CD8-positive, alpha-beta memory T cell (primary cell): ENCODE measurements at places on chromosomes 2 and 18. TPM values are rescaled to one million over a fixed set of nuclear protein-coding genes. Genes with fewer than 3 reads are reported as not detected.

DNA sequence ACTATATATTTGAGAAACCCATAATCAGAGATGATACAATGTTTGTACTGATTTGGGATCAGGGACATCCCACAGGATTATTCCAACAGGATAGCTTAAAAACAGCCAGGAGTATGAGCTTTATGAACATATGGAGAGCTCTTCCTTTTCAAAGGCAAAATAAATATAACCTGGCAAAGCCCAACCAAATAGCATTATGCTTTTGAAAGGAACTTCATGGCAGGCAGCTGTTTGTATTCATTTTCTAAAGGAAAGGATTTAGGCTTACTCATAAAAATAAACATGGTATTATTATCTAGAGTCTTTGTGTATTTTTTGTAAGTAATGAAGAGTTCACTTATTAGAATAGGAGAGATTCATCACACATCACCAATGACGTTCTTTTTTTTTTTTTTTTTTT is 44.4 kb downstream of the CCDC195 start:
- DNase-seq = no peak

GRCh38 chr18:43506935-43507334 is 229.6 kb upstream of the SYT4 start:
- DNase-seq = no peak

- DNase-seq = no peak
Measured at GRCh38 chr2:23587341-23587880, 202.4 kb downstream of the KLHL29 start.

GRCh38 chr2:187581125-187581896 is 27.1 kb upstream of the TFPI start:
- DNase-seq = peak; percentile 13

DNA sequence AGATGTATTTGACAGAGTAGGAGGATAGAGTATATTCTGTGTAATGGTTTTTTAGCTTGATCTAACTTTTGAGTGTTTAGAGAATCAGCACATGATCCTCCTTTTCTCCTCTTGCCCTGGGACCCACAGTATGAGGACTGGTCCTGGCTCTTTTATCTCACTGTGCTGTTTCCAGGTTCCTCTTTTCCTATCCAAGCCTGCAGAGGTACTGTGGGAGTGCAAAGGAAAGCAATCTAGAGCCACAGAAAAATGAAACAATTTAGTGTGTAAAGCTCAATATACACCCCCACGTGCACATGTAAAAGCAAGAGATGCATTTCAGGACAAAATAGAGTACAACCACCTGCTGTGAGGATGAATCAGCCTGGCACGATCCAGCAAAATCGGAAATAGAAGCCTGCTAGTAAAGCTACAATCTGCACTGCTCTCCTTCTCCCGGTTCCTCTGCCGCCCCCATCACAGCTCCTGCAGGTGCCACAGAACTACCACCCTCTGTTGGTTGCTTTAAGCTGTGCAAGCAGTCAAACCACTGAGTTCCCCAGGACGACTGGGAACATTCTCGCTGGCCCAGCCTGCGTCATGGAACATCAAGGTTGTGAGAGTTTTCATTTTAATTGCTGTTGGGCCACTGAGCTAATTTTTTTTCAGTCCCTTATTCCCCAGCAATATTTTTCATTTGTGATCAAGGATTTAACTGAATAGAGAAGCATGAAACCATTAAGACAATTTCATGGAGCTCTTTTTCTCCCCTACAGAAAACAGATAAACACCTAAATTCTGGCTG is 47.8 kb upstream of the MAPRE3 start:
- peak; percentile 28 for DNase-seq

DNA sequence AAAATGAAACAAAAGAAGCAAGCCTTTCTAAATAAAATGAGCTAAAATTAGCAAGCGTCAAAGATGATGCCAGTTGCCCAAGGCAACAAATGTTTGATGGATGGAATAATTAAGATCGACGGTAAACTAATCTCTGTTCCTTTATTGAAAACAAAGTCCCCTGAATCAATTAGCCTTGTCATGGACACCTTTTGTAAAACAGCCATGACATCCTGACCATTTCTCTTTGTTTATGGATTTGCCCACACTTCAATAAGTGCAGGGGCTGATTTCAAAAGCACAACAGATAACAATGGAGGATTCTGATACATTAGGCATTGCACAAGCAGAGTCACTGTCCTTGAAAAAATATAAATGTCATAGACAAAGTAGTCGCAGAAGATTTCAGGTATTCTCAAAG is 160.1 kb upstream of the HNRNPA3 start:
- DNase-seq = no peak

GRCh38 chr2:24958411-24958935 is 13.3 kb downstream of the DNAJC27 start:
- no peak for DNase-seq

GRCh38 chr2:44639399-44639798 is 277.7 kb downstream of the CAMKMT start:
- no peak for DNase-seq

- DNase-seq = no peak
Measured at GRCh38 chr2:79721966-79722365, 209.1 kb downstream of the CTNNA2 start.

GRCh38 chr2:154532004-154532403 is 166.5 kb upstream of the KCNJ3 start:
- no peak for DNase-seq

DNA sequence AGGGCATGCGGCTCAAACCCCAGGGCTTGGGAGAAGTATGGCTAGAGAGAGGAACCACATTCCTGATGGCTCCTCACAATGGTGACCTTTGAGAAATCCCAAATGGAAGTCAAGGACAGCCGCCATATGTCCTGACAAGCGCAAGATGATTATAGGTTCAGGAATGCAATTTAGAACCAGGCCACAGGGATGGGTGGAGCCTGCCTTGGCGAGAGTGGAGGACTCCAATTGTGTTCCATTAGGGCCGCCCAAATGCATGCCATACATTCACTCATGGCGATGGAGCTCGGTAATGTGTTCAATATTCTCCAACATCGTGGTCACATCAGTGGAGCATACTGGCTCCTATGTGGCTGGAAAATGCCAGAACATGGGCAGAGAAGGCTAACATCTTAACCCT is 662.9 kb upstream of the ID2 start:
- no peak for DNase-seq

GRCh38 chr2:120472891-120473309 is 127.0 kb downstream of the INHBB start:
- no peak for DNase-seq

DNA sequence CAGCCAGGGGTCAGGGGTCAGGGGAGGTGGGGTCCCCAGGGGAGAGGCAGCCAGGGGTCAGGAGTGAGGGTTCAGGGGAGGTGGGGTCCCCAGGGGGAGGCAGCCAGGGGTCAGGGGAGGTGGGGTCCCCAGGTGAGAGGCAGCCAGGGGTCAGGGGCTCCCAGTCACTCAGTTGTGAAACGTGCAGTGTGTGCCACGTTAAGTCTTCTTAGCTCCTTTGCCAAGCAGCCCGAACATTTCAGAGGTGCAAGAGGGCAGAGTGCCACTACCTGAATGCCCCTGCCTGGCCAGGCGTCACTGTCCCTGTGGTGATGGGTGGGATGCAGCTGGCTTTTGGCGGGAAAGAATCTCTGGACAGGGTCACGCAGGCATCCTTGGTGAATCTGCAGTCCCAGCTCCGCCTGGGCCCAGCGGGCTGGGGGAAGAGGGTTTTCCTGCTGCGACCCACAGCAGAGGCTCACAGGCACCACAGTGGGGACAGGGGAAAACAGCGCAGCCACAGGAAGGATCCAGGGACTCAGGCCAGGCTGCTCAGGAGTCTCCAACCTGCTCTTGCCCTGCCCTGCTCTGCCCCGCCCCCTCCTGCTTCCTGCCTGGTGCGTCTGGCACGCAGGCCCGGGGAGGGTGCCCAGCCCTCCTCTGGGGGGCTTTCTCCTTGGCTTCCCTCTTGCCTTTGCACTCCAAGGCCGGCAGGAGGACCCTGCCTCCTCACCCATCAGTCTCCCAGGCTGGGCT is 188.3 kb downstream of the TWIST2 start:
- no peak for DNase-seq

DNA sequence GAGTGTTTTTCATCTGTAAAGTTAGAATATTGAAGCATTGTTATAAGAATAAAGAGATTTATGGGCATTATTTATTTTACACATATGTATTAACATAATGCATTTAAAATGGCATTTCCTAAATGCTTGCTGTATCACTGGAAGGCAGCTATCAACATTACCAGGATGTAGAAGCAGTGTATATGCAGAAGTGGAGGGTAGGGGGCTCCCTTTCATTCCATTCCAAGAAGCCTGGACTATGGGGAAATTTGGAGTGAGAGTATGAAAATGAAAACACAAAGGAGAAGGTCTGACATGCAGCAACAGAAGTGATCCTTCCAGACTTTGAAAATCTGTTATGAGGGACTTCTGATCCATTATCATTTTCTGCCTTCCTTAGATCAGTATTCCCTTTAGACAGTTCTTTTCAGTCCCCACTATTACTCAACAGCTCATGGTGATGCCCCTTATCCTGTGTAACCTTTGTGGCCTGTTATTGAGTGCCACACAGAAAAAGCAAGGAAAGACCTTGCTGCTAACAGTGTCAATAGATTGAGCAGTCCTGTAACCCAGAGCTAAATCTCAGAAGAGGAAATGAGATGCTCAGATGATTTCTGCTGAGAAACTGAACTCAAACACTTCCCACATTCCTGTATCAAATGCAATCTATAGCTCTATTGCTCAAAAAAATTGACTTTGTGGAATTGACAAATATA is 216.6 kb downstream of the HNMT start:
- DNase-seq = no peak

GRCh38 chr18:75219745-75220375 is 9.3 kb downstream of the TSHZ1 start:
- no peak for DNase-seq

GRCh38 chr18:42425025-42425424 is 470.0 kb downstream of the PIK3C3 start:
- no peak for DNase-seq

DNA sequence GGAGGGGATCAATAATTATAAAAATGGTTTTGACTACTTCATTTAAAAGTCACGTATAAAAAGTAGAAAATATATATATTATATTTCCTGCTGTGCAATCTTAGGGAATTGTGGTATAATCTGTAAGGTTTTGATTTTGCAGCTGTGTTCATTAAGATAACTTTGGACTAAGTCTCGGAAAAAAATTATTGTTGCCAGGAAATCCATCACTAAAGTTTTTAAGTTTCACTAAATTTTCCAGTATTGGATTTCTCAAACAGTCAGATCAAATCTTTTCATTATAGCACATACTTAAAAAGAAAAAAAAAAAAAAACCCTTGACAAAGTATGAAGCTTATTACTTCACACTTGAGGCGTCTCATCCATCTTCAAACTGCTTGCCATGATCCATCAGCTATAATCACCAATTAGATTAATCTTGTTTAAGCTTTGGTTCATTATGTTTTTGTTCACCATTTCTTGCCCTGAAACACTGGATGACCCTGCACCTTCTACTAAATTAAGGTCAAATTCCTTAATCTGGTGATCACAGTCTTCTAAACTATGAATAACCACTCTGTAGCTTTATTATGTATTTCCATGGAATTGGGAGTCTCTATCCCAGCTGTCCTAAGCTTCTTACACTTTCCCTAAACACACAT is 326.6 kb upstream of the COL3A1 start:
- no peak for DNase-seq

GRCh38 chr2:237471438-237472186 is 15.4 kb upstream of the MLPH start:
- no peak for DNase-seq

GRCh38 chr2:222707689-222708273 is 36.3 kb downstream of the MOGAT1 start:
- DNase-seq = no peak

DNA sequence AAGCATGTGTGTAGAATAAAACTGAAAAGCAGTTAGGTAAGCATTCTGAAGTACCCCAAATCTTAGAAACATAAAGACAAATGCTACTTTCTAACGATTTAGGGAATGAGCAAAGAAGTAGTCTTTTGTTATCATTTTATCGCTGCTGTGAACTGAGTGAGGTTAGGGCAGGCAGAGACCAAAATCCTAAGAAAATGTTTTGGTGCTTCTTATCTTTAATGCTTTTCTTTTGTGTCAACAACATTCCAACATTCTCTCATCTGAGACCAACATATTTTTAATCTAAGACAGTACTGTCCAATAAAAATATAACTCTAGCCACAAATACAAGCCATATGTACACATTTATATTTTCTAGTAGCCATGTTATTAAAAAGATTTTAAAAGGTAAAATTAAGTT is 789.4 kb upstream of the PIK3C3 start:
- no peak for DNase-seq

GRCh38 chr2:80311304-80311703 is 6.8 kb upstream of the LRRTM1 start:
- DNase-seq = no peak

DNA sequence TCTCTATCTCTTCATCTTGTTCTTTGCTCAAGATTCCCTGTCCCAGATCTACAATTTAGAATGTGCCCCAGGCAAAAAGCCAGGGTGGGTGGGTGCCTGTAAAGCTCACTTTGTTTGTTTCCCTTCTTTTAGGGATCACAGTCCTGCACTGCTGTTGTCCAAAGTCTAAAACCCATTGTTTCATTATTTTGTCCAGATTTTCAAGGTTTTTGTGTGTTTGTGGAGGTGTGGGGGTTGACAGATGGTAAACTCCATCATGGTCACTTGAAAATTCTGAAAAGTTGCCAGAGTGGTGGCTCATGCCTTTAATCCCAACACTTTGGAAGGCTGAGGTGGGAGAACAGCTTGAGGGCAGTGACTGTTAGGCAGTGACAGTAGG is 41.5 kb downstream of the YES1 start:
- DNase-seq = no peak

- DNase-seq = no peak
Measured at GRCh38 chr18:78448106-78448505, 531.5 kb upstream of the SALL3 start.

- no peak for DNase-seq
Measured at GRCh38 chr2:42184346-42184745, 15.2 kb downstream of the EML4 start.

The SIGLEC15 gene
- total RNA-seq = not detected

The IL18RAP gene
- total RNA-seq = 4.1 TPM

The CHRNA1 gene
- total RNA-seq = not detected

The OR6B2 gene
- not detected for total RNA-seq

The CEBPZ gene
- total RNA-seq = 104 TPM

The MALL gene
- 0.50 TPM for total RNA-seq

The CFC1 gene
- total RNA-seq = not detected

The PASK gene
- 92.8 TPM for total RNA-seq

The WDR75 gene
- total RNA-seq = 95.3 TPM

The FAP gene
- not detected for total RNA-seq

The MC2R gene
- not detected for total RNA-seq

The CHRND gene
- total RNA-seq = not detected
